Choroid plexus epithelial cell (primary cell): ENCODE measurements at places on chromosomes 1 and 21.

GRCh38 chr1:3167255-3167654 is 98.3 kb downstream of the PRDM16 start:
- DNase-seq, result no peak

DNA sequence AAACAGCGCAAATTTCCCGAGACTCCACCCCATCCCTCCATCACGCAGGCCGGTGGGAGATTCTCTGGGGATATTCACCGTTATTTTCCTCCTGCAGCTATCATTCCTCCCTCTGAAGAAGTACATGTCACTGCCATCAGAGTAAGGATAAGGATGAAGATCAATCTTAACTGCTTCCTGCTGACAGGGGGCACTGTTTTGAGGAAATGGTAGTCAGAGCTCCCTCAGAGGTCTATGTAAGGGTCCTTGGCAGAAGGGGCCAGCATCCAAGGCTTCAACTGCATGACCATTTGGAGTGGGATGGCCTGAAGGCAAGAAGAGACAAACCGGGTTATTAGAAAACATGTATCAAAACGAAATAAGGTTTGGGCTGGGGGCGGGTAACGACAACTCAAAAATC is 111.5 kb downstream of the KCNK1 start:
- DNase-seq, result no peak

DNA sequence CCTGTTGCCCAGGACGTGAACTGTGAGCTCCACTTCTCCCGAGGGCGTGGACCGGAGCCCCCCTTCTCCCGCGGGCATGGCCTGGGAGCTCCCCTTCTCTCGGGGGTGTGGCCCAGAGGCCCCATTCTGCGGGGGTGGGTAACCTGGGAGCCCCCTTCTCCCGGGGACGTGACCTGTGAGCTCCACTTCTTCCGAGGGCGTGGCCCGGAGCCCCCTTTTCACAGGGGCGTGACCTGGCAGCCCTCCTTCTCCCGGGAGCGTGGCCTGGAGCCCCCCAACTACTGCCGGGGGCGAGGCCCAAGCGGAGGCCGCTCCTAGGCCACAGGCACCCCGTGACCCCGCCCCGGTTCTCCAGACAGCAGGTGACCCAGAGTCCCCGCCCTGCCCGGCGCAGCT is 320 bp downstream of the C1orf174 start:
- DNase-seq, result no peak

- no peak for DNase-seq
Measured at GRCh38 chr1:216766633-216767327, 43.6 kb upstream of the ESRRG start.

DNA sequence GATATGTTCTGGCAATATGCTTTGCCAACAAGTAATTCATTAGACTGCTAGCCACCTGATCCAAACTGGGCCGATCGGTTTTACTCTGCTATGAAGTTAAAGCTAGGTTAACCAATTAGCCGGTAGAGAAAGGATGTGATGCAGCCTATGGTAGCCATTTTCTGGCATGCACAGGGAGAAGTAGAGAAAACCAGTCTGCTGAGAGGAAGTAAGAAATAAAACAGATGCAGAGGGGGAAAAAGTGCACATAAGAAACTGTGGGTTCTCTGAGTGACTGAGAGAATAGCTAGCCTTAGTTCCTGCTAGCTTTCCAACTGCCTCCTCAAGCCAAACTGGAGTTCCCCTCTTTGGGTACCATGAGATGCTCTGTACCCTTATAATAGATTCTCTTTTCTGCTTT is 52.8 kb downstream of the ARID4B start:
- no peak for DNase-seq

DNA sequence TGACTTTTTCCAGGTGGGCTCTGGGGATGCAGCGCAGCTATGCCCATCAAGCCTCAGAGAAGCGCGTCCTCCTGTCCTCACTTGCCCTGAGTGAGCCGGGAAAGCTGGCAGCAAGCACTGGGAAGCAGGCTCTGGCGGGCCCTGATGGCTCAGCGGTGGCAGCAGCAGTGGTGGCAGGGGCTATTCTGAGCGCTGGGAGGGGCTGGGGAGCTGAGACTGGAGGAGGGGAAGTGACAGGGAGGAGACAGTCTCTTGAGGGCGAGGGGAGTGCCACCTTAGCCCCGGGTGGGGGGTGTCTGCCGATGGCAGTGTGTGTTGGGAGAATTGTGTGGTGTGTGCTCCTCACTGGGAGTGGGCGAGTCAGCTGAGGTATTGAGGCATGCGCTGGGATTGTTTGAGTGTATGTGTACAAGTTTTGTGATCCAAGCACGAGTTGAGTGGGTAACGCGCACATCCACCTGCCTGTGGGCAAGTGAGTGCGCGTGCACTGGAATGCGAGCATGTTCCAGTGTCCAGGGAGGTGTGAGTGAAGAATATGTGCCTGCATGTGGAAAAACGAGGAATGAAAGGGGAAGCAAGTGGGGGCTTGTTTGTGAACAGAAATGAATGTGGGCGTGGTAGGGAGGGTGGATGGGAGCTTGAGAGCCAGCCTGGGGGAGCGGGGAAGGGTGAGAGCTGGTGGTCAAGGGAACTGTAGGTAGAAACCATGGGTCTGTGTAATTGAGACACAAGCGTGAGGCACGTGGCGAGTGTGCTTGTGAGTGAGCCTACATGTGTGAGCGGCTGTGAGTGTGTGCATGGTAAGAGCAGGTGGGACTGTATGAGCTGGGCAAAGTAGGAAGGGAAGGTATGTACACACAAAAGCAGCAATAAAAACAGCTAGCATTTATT is 2.9 kb upstream of the FOXO6 start:
- DNase-seq, result no peak

DNA sequence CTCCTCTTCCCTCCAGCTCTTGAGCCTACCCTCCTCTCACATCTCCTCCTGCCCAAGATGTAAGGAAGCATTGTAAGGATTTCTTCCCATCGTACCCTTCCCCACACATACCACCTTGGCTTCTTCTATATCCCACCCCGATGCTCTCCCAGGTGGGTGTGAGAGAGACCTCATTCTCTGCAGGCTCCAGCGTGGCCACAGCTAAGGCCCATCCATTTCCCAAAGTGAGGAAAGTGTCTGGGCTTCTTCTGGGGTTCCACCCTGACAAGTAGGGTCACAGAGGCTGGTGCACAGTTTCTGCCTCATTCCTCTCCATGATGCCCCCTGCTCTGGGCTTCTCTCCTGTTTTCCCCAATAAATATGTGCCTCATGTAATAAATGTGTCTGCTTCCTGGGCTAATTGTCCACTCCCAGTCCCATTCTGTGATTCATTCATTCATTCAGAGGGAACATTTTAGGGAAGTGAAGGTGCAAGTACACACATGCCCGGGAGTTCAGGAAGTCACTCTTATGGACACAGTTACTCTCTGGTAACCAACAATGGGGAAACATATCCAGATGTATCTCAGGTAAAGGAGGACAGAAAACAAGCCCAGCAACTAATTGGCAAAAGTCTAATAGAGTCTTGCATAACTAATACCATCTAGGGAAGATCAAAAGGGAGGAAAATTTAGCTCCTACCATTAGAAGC is 1.9 kb downstream of the SPRR4 start:
- no peak for DNase-seq

DNA sequence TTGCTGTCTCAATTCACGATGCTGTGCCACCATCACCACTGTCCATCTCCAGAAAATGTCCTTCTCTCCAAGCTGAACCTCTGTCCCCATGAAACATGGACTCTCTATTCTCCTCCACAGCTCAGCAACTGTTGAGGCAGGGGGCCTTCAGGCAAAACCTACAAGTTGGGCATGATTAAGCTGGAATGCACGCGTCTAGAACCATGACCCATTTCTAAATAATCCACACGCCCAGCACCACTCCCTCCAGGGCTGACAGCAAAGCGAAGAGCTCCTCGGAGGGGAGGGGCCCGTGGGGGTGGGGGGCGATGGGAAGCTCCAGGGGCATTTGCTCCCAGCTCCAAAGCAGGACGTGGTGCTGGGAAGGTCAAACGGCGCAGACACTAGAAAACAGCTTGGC is 3.3 kb upstream of the HES5 start:
- DNase-seq, result no peak

DNA sequence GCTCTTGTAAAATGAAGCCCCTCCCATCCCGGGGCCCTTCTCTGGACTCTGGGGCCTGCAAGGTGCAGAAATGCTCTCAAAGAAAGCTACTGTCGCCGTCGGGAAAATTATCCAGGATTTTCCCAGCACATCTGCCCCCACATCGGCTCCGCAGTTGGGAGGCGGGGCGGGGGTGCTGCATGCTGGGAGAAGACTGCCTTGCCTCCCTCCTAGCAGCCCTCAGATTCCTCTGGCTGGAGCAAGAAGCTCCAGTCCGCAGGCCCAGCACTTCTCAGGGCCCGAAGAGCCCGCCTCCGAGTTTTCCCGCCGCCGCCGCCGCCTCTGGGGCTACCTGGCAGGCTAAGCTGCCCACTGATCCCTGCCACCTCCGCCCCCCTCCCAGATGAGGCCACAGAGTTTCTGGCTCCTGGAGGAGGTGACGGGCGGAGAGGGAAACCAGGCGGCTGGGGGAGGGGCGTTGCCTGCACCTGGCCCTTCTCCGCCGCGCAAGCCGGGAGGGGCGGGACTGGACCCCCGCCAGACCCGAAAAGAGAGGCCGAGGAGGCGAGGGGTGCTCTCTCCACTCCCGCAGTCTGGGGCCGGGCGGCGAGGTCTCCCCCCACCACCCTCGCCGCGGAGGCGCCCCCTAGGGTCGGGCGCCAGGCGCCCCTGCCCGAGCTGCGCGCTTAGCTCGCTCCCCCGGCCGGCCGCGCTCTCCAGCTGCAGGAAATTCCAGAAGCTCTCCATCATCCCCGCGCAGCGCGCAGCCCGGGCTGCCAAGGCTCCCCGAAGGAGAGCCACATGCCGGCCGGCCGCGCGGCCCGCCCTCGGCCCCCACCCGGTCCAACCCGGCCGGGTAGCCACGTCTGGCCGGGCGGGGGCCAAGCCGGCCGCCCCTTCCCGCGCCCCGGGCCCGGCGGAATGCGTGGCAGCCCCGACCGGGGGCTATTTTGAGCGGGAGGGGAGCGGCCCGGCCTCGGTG is 28.8 kb downstream of the AHDC1 start:
- peak; percentile 87 for DNase-seq

DNA sequence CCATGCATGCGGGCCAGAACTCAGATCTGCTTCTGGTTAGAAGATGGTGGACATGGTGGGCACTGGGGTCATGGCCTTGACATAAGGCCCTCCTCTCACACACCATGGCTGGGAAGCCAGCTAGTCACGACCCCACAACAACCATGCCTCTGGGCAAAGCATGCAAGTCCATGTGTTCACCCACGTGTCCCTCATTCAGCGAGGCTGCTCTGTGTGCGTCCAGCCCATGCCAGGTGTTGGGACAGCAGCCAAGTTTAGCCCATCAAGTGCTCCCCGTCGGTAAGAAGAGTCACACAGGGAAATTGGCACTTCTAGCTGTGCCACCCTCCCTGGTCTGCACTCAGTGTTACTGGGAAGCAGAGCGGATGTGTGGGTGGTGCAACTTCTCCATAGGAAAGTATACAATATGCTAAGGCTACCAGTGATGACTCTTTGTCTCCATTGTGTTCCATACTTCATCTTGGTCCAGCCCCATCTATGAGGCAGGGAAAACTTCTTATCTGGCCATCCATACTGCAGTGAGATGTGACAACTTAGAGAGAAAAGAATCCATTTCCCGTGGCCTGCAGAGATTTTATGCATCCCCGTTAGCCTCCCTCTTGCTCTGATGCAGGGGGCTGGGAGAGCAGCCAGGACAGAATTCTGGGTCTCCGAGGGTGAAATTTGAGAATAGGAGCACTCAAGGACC is 198.0 kb downstream of the GRIK3 start:
- no peak for DNase-seq

GRCh38 chr1:63442141-63442475 is 74.7 kb downstream of the ALG6 start:
- DNase-seq, result peak; percentile 17

GRCh38 chr1:202145068-202145743 is 669 bp upstream of the ARL8A start:
- DNase-seq, result no peak

DNA sequence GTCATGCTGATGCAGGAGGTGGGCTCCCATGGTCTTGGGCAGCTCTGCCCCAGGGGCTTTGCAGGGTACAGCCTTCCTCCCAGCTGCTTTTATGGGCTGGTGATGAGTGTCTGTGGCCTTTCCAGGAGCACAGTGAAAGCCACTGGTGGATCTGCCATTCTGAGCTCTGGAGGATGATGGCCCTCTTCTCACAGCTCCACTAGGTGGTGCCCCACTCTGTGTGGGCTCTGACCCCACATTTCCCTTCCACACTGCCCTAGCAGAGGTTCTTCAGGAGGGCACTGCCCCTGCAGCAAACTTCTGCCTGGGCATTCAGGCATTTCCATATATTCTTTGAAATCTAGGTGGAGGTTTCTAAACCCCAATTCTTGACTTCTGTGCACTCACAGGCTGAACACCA is 1188.6 kb downstream of the MRPL39 start:
- DNase-seq, result no peak

- DNase-seq, result no peak
Measured at GRCh38 chr1:22131875-22132486, 10.9 kb downstream of the WNT4 start.

DNA sequence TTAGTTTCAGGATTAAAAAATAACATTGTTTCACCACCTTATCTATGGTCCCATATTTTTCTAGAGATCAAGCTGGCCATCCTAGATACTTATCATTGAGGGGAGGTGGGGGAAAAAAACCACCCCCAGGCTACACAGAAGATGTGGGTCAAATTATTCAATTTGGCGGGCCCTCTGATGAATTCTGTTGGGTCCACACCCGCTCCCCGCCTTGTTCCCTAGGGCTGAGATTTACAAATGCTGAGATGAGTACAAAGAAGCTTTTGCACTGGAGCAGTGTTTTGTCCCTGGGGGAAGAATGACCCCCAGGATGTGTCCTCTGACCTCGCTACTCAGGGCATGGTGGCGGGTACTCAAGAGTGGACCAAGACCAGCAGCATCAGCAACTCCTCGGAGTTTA is 246.9 kb upstream of the TMEM51 start:
- DNase-seq, result no peak

- peak; percentile 71 for DNase-seq
Measured at GRCh38 chr1:48677306-48678287, 99.1 kb downstream of the BEND5 start.

DNA sequence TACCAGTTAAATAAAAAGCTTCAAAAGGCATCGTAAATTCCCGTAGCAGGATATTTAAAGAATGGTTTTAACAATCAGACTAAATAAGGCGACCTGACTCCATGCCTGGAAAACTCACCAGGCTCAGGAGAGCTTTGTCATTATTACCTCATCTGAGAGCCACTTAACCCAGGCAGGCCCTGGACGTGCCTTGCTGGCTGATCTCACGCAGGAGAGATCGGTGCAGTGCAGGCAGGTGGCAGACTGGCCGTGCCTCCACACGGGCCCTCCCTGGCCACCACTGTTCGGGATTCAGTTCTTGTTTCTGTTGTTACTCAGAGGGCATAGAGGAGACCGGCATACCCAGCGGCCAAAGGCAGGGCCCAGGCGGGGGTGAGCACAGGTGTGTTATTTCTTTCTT is 6.4 kb downstream of the MT1HL1 start:
- no peak for DNase-seq

GRCh38 chr1:27100335-27101053 is 54.4 kb downstream of the SLC9A1 start:
- DNase-seq, result no peak

GRCh38 chr1:32241001-32241763 is 5.8 kb upstream of the FAM167B start:
- peak; percentile 42 for DNase-seq

- DNase-seq, result no peak
Measured at GRCh38 chr1:56898005-56898373, 43.4 kb downstream of the C8A start.

GRCh38 chr1:216045400-216045799 is 377.8 kb downstream of the USH2A start:
- peak; percentile 59 for DNase-seq

GRCh38 chr1:216533776-216534175 is 110.5 kb upstream of the USH2A start:
- no peak for DNase-seq

GRCh38 chr1:187682112-187682511 is 853.4 kb downstream of the PLA2G4A start:
- DNase-seq, result no peak
